ENCODE measurements at places on chromosomes 3 and 15. TPM values are rescaled to one million over a fixed set of nuclear protein-coding genes. Genes with fewer than 3 reads are reported as not detected.

DNA sequence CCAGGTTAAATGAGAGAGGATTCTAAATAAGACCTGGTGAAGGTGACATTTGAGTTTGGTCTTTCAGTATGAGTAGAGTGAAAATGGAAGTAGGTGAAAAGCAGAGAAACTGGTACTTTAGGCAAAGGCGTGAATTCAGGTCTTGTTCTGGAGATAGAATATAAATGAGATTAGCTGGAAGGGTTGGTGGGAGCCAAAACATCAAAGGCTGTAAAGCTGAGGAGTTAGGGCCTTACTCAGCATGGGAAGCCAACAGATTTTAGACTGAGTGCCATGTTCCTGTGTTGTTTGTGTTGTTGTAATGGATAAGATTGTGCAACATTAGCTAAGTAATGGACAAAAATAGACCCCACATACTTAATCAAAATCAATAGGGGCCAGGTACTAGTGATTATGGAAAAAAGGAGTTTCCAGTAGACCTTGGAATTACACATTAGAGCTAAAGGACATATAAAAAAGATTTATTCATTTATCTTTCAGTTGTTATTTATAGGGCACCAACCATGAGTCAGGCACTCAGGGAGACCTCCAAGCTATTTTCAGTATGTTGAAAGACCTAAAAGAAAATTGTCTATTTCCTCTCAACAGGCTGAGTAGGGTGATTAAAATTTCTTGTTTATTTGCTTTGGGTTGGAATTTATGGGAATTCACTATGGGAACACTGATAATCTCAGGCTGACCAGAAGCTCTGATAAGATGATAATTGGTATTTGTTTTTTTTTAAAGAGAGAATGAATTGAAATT lies 20.8 kb downstream of the ARL14 start:
- DNase-seq: no peak

DNA sequence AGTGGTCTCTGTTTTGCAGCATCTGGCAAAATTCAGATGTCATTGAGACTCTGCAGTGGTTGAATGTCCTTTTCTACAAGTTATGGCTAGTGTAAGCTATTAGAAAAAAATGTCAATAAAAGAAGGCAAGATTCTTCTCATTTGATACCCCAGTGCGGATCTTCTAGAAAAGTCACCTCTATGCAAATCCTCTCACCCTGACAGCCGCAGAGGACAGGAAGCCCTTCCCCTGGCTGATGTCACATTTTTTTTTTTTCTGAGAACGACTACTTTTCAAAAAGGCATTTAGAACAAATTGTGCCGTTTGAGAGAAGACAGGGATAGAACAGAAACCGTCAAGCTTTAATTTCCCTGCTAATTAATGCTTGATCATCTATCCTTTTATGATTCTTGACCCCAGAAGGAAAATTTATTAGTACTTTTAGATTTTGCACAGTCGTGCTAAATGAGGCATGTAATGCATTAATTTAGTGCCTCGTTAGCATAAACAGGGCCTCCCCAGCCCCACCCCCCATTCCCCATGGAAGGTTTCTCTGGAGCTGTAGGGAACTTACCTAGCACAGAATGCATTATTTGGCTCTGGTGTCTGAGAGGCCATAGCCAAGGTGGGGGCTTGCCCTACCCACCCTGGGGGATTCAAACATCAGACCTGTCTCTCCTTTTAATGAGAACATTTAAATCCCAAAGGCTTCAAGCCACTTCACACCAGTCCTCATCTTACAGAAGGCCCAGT lies 183.8 kb downstream of the OPA1 start:
- DNase-seq: no peak

The CD200R1 gene
- 2.7 TPM for total RNA-seq

The P2RY14 gene
- 8.9 TPM for total RNA-seq

DNA sequence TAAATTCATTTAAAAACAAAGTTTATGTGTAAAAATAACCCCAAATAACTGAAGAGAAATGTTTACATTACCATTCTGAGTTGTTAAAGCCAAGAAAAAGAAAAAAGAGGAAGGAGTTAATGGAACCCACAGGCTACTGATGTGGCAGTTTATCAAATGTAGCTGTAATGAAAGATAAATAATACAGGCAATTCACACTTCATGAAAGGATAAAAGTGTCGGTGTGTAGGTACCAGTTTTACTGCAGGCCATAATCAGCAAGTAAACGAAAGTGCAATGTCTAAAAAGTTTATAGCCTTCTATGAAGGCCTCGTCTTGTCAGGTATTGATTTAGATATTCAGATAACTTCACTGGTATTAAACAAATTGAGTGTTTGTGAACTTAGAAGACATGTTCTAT lies 164.6 kb downstream of the DPH6 start:
- no peak for DNase-seq

The ADGRG7 gene
- not detected for total RNA-seq

The RTP1 gene
- 0.40 TPM for total RNA-seq

The ZPLD1 gene
- total RNA-seq: 1.8 TPM

The CPOX gene
- total RNA-seq: 19.5 TPM

The WWTR1 gene
- 43.3 TPM for total RNA-seq

DNA sequence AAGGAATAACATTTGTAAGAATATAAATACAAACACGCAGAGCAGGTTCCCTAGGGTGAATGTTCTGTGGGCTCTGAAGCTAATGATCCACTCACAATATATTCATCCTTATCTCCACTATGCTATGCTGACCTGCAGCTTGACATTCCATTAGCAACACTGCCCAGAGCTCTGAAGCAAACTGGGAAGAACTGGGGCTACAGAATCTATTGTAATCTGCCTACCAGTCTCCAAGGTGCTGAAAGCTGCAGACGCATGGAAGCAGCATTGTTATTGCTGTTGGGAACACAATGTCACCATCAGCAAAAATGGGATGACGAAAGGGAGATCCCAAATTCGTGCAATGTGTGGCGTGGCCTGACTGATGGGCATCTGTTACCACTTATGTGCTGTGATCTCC lies 316.7 kb upstream of the RORA start:
- no peak for DNase-seq

- DNase-seq: peak; percentile 60
These were observed 72.6 kb downstream of the NPTN start for GRCh38 chr15:73560501-73561117.

The TMEM115 gene
- 21.6 TPM for total RNA-seq

DNA sequence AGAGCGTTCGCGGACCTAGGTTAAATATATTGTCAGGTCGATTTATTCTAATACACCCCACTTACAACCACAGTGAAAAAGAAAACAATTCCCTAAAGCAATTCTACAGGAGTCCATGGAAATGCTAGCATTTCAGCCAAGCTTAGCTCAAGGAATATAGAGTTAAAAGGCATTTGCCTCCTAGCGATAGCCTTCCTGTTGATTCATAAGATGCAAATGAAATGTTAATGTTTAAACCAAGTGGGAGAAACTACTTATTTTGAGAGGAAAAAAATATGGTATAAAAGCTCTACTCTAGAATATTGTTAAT lies 1.7 kb upstream of the ALCAM start:
- no peak for DNase-seq

GRCh38 chr3:129596194-129597086 lies 10.0 kb downstream of the PLXND1 start:
- peak; percentile 33 for DNase-seq

The XCR1 gene
- total RNA-seq: not detected

The FSTL1 gene
- 446 TPM for total RNA-seq

DNA sequence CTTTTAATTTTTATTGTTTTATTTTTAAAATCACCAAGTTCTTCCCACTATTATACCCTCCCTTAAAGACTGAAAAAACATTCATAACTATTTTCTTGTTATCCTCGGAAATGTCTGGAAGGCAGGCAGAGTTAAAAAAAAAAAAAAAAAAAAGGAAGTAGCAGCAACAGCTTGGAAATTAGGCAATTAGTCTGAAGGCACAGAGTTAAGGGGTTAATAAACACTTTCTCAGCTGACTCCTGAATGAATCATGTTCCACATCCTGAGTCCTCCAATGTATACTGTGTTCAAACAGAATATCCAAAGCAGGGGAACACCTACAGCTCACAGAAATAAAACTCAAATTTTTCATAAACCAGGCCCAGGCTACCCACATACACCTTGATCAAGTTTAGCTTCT lies 5.8 kb downstream of the HEXA start:
- DNase-seq: no peak

- no peak for DNase-seq
These were observed 413.1 kb upstream of the ARRDC4 start for GRCh38 chr15:97547381-97547780.

DNA sequence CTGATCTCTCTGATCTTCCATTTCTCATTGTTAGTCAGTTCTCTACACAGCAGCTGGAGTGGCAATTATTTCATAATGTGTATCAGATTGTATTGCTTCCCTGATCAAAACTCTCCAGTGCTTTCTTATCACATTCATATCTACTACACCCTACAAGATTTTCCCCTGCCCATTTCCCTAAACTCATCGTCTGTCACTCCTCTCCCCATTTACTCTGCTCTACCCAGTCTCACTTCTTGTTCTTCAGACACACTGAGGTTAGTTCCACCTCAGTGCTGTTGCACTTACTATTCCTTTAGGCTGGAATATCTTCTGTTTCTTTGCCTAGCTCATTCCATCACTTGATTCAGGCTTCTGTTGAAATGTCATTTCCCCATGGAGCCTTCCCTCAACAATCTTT lies 197.1 kb downstream of the SATB1 start:
- DNase-seq: no peak

The DNAH12 gene
- total RNA-seq: 2.8 TPM

- DNase-seq: no peak
These were observed 79.7 kb upstream of the FLNB start for GRCh38 chr3:57928511-57928910.

GRCh38 chr15:61681038-61681418 lies 379.2 kb downstream of the VPS13C start:
- no peak for DNase-seq

DNA sequence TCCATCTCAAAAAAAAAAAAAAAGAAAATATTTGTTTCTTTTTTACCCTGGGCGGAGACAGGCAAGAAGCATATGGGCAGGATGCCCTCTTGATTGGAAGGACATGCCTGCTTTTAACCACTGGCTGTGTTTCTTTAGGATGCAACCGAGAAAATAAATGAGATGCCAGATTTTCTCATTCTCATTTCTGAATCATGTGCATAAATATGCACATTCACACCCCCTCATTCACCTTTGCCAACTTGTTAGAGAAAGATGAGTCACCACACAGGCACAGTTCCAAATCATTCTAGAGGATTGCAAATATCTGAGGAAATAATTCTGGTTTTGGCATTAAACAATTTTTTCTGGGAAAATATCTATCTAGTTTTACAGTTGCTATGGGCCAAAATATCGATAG lies 3.3 kb downstream of the LIPH start:
- DNase-seq: no peak

DNA sequence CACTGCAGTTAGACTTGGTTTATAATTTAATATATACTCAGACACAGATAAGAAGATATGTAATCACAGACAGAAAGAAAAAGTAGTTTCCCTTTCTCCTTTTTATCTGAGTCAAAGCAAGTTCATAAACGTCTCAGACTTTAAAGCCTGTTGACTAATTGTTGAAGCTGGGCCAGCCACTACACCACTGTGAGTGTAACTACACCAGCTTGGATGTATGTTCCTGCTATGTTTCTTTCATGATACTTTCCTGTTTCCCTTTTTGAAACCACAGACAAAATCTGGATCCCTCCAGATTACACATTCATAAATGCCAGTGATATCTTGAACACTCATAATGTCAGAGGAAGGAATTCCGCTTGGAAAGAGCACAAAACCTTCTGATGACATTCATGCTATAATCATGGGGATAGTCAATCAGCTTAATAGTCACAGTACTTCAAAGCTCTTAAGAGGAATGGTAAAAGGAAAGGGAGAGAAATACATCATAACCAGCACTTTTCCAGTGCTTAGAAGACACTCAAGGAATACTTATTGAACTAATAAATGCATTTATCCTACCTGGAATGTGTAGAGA lies 32.0 kb downstream of the KCNMB2 start:
- DNase-seq: no peak

GRCh38 chr3:16506884-16507577 lies 6.5 kb downstream of the RFTN1 start:
- no peak for DNase-seq

The SCN11A gene
- 1.0 TPM for total RNA-seq

- no peak for DNase-seq
These were observed 2.8 kb downstream of the ACTL6A start for GRCh38 chr3:179565496-179565895.

The DZIP3 gene
- 39.0 TPM for total RNA-seq

The DPH3 gene
- 17.9 TPM for total RNA-seq

Data from spinal cord (tissue), 10 donors.